Cerebellar cortex (tissue), 1 donor: ENCODE measurements at places on chromosomes 4 and X.

DNA sequence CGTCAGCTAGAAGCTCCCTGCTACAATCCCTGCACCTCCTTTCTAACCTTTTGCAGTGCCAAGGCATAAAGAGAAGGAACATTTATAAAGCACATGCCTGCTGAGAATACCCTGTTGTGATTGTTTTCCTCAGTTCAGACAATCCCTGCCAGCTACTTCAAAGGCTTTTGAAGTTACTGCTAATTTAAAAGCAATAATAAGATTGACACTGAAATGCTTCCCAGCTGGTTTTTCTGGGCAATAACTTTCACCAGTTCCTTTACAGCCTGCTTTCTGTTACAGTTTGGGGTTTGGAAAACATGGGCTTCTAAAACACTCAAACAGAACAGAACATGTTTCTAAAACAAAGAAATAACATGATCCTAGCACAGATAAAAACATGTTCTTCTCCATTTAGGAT, 232.3 kb upstream of the CPEB2 start:
- no peak for DNase-seq

GRCh38 chr4:10949039-10949733, 264.6 kb upstream of the CLNK start:
- no peak for DNase-seq

- DNase-seq, result peak; percentile 64
Measured at GRCh38 chr4:48967631-48968030, 18.4 kb upstream of the CWH43 start.

- peak; percentile 17 for DNase-seq
Measured at GRCh38 chr4:115275615-115276014, 162.2 kb upstream of the NDST4 start.

- peak; percentile 9 for DNase-seq
Measured at GRCh38 chr4:103915224-103915869, 195.6 kb upstream of the TACR3 start.

GRCh38 chr4:139672215-139672614, 6.6 kb downstream of the MGST2 start:
- no peak for DNase-seq

DNA sequence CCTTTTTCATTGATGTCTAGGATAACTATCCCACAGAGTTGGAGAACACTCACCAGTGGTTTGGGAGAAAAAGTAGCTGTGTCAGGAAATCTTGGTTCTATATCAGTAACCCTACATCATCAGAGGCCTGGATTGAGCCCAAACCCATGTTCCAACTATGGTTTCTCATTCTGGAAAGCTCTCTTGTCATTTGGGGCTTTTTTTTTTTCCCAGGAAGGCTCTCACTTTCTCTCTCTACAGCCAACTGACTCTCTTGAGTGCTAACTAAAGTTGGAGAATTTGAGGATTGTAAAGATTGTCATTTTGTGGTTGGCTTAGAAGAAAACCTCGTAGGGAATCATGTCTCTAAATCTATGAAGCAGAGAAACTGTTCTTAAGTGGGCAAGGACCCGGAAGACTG, 228.2 kb upstream of the DIPK2B start:
- DNase-seq, result no peak

GRCh38 chrX:149568701-149569296, 18.5 kb downstream of the MAGEA9B start:
- peak; percentile 27 for DNase-seq

DNA sequence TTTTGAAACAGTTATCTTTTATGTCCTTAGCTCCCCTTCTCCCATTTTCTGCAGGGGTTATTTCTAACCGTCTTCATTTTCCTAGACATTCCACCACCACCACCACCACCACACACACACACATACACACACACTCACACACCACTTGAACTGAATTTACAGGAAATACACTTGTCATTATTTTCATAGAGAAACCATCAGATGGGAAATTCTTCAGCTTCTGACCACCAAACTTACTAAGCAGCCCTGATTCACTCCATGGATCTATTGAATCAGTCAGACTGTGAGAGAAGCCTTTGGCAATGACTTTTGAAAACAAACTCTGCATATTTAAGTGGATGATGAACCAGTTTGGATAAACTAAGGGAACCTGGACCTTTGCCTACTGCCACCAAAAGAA, 210.1 kb upstream of the NHS start:
- no peak for DNase-seq

GRCh38 chrX:19204636-19205035, 82.4 kb upstream of the ADGRG2 start:
- no peak for DNase-seq

GRCh38 chr4:160493206-160493605, 1390.3 kb downstream of the RAPGEF2 start:
- no peak for DNase-seq

- no peak for DNase-seq
Measured at GRCh38 chr4:183563874-183564273, 59.0 kb downstream of the ING2 start.

GRCh38 chr4:151117371-151117962, 18.0 kb downstream of the RPS3A start:
- peak; percentile 81 for DNase-seq

GRCh38 chrX:46904626-46905025, 7.6 kb upstream of the JADE3 start:
- no peak for DNase-seq

- no peak for DNase-seq
Measured at GRCh38 chrX:11499076-11500044, 166.4 kb downstream of the ARHGAP6 start.

- no peak for DNase-seq
Measured at GRCh38 chr4:30968926-30969325, 248.8 kb downstream of the PCDH7 start.

DNA sequence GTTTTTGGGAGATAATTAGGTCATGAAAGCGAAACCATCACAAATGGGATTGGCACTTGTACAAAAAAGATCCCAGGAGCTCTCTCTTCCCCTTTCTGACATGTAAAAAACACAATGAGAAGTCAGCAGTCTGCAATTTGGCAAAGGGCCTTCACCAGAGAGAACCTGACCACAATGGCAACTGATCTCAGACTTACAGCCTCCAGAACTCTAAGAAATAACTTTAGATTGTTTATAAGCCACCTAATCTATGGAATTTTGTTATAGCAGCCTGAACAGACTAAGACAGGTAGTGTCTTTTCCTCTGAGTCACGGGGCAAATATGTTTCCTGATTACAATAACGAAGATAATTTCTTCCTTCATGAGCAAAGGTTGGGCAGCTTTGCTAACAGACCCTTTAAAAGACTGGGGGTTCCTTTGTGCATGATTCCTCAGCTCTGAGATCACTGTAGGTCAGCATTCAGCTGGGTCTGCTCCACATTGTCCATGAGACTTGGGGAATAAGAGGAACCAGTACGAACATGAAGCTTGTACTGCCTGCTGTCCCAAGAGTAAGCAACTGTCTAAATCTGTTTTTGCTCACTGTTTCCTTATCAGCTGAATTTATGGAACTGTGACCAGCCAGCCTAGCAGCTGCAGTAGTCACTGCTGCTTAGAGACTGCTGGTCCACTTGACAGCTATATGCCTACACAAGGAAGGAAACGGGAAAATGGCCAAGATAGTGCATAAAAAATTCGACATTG, 191.6 kb downstream of the ANAPC10 start:
- DNase-seq, result no peak

DNA sequence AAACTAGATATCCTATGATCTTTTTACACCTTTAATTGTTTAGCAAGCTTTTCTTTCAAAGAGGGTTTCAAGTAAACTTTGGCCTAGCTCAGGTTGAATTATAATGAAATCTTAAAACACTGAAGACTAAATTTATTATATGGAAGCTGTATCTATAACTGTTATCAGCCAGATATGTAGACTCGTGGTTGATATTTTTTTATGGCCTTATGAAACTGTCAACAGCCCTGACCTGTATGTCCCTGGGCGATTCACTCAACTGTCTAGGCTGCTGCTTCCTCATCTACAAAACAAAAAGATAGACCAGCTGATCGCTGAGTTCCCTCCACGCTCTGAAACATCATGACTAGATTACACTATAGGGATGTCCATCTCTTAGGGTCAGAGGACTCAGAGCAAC, 21.2 kb upstream of the PDK3 start:
- no peak for DNase-seq

DNA sequence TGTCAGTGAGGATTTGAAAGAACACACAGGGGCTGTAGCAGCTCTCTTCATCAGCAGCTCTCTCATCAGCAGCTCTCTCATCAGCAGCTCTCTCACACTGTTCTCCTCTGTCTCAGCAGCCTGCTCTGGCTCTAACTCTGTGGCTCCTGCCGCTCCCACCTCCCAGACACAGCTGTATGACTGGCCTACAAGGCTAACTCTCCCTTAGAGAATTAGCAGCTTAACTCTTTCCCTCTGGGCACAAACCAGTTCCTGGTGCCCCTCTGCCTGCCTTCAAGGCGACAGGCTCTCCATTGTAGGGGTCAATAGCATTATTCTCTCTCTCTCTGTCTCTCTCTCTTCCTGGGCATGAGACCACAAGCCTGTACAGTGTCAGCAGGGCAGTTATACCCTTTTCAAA, 385.6 kb upstream of the PCDH10 start:
- DNase-seq, result no peak

- no peak for DNase-seq
Measured at GRCh38 chr4:152065545-152065944, 304.7 kb upstream of the GATB start.

GRCh38 chrX:19958552-19959486, 32.0 kb downstream of the BCLAF3 start:
- DNase-seq, result no peak
